ENCODE measurements at places on chromosomes 2 and 18. TPM values are rescaled to one million over a fixed set of nuclear protein-coding genes. Genes with fewer than 3 reads are reported as not detected.

Gene ALLC
- not detected for polyA plus RNA-seq

- DNase-seq, result no peak
Observed at GRCh38 chr2:76567478-76567877, 856.8 kb upstream of the GCFC2 start.

DNA sequence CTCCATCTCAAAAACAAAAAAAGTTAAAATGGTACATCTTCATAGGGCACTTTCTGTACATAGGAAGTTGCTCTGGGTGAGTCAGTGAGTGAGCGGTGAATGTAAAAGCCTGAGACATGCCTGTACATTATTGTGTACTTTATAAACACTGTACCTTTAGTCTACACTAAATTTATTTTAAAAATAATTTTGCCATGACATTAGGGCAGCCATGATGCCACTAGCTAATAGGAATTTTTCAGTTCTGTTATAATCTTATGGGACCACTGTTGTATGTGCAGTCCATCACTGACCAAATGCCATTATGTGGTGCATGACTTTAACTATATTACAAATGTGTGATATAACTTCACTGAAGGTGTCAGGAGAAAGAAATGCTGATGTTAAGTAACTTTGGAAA lies 11.0 kb upstream of the TXNDC2 start:
- DNase-seq, result no peak

Gene SLC23A3
- 1.1 TPM for polyA plus RNA-seq

Gene CFAP53
- polyA plus RNA-seq, result 0.17 TPM

Gene TMEM178A
- 2.0 TPM for polyA plus RNA-seq

DNA sequence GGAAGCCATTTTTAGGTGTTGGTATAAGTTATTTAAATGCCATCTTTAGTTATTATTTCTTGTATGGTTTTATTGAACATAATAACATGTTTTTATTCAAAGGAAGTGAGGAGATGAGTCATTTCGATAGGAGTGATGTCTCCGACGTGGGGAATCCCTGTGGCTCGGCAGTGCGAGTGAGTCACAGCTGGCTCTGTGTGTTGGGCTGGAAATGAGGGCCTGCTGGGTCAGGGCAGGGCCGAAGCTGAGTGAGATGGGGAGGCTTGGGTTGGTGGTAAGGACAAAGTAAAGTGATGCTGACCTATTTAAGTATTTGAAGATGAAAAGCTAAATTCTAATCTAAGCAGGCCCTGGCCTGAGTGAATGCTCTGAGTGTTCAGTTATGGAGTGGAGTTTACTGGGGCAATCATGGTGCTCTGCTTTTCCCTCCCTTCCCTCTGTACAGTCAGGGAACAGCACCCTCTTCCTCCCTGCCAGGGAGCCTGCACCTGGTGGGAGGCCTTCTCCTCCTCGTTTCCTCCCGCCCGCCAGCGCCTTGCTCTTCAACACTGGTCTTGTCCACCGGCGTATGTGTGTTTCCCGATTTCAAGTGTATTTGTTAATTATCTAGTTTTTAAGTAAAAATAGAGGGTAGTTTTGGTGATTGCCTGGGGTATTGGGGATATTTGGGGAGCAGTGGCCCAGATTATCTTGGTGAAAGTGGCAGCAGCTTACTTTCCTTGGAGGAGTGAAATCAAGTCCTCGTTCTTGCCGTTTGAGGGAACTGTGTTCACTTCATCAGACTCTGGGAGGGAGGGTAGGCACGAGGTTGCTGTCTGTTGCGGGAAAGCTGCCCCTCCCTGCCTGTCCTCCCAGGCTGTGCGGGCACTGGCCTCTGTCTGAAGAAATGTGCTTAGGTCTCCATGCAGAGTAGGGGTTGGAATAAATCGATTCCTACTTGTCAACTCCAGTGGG lies 157.0 kb downstream of the LDLRAD4 start:
- DNase-seq, result peak; percentile 57

DNA sequence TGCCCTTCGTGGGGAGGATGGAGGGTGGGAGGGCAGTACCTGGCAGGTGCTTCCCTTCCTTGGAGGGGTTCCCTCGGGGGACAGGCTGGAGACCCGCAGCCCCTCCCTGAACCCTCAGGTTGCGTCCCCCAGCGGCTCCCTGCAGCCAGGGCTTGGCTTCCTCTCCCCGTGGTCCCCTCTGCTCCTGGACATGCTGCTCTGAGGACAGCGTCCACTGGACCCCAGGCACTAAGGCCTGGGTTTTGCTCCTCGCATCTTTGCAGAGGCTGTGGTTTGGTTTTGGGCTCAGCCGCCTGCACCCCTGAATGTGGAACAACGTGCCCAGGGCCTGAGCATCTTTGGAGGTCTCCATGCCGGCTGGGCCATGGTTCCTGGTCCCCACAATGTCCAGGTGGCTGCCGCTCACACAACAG lies 133.5 kb downstream of the PTGR3 start:
- no peak for DNase-seq

Gene TTN
- not detected for polyA plus RNA-seq

Gene GATA6
- polyA plus RNA-seq, result 0.65 TPM

- no peak for DNase-seq
Observed at GRCh38 chr2:13158466-13158865, 441.7 kb downstream of the TRIB2 start.

Gene REG1B
- not detected for polyA plus RNA-seq

GRCh38 chr18:22637787-22638186 lies 220.1 kb upstream of the CTAGE1 start:
- peak; percentile 41 for DNase-seq

GRCh38 chr2:49004036-49004626 lies 150.2 kb downstream of the FSHR start:
- DNase-seq, result no peak

GRCh38 chr18:76955524-76956170 lies 133.3 kb downstream of the ZNF236 start:
- DNase-seq, result no peak

GRCh38 chr2:187264612-187265011 lies 183.4 kb downstream of the CALCRL start:
- no peak for DNase-seq

Gene ONECUT2
- polyA plus RNA-seq, result not detected

- no peak for DNase-seq
Observed at GRCh38 chr2:224284134-224284946, 117.6 kb downstream of the FAM124B start.

- no peak for DNase-seq
Observed at GRCh38 chr2:231373786-231374349, 21.6 kb upstream of the B3GNT7 start.

GRCh38 chr2:96344011-96344410 lies 8.4 kb downstream of the NCAPH start:
- DNase-seq, result no peak

DNA sequence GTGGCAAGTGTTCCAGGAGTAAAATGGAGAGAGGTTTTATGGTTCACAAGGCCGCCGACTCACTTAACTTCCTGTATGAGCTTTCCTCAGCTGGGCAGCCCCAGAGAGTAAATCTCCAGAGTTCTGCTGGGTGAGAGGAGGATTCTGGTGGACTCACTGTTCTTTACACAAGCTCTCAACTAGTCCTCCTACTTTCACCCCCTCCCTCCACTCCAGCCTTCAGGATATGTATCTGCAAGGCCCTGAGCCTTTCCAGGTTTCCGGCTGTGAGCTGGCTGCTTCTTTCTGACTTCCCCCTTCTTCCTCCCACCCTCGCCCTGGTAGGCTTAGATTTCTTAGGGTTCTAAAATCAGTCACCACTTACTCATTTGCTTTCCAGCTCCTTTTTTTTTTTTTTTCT lies 34.0 kb downstream of the EML6 start:
- no peak for DNase-seq

Gene CD28
- polyA plus RNA-seq, result not detected

- DNase-seq, result no peak
Observed at GRCh38 chr2:110659248-110659647, 18.6 kb downstream of the BUB1 start.

GRCh38 chr2:20411361-20411894 lies 35.4 kb upstream of the RHOB start:
- DNase-seq, result no peak

DNA sequence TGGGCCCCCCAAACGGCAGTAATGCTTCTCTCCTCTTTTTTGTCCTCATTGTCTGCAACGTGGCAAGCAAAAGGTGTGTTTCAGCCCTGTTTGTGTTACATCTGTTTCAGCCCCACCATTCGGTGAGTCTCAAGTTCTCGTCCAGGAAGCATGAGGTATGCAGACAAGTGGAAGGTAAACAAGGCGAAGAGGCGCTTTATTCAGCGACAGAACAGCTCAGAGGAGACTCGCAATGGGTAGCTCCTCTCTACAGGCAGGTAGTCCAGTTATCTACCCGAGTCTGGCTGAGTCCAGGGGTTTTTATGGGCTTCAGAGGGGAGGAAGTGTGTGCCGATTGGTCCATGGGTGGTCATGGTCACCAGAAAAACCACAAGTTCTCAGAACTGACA lies 733.4 kb upstream of the CDH7 start:
- DNase-seq, result no peak

DNA sequence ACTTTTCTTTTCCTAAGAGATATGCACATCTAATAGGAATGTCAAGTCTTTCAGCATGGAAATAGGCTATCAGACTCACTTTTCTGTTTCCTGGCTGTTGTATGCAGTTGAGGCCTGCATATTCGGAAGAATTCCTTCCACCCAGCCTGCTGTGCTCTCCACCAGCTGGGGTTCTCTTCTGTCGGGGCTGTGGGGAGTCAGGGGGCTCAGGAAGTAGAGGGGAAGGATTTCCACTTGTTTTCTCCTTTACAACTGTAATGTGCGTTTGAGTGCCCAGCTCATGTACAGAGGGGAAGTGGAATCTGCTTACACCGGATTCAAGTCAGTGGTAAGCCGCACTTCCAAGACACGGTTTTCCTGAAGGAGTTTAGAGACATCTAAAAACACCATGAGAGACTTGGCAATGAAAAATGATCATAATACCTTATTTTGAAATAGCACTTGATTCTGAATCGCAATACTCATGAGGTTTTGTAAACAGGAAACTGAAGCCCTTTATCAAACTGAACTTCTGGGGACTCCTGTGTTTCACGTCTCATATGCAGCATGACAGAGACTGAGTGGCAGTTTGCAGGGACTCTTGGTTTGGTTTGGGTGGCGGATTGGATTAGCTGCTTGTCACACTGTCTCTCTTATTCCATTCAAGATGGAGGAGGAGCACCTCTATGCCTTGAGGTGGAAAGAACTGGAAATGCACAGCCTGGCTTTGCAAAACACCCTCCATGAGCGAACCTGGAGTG lies 90.4 kb downstream of the MTCL1 start:
- DNase-seq, result no peak
